Kidney tubule cell (primary cell): ENCODE measurements at places on chromosomes 6 and 20.
A peak's percentile ranks its signal among the peaks of the same experiment; 100 is the strongest.

GRCh38 chr20:18001131-18001921 lies 32.5 kb downstream of the MGME1 start:
- DNase-seq, result peak; percentile 69

DNA sequence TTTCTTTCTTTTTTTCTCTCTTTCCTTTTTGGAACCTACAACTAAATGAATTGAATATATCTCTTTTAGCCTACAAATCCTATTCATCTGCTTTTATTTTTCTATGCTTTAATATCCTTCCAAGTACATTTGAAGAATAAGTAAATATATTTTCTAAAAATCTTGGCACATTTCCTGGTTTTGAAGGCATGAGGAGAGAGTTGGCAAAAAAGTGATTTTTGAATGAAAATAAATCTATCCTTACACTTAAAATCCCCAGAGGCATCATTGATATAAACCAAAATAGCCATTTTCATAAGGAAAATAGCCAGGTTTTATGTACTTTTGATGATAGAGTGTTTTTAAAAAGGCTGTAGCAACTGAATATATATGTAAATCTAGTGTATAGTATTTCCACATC lies 69.0 kb downstream of the SAMD5 start:
- DNase-seq, result no peak

- DNase-seq, result no peak
Observed at GRCh38 chr6:107272246-107272645, 156.9 kb upstream of the BEND3 start.

GRCh38 chr6:22886650-22887581 lies 317.6 kb downstream of the HDGFL1 start:
- DNase-seq, result peak; percentile 91

DNA sequence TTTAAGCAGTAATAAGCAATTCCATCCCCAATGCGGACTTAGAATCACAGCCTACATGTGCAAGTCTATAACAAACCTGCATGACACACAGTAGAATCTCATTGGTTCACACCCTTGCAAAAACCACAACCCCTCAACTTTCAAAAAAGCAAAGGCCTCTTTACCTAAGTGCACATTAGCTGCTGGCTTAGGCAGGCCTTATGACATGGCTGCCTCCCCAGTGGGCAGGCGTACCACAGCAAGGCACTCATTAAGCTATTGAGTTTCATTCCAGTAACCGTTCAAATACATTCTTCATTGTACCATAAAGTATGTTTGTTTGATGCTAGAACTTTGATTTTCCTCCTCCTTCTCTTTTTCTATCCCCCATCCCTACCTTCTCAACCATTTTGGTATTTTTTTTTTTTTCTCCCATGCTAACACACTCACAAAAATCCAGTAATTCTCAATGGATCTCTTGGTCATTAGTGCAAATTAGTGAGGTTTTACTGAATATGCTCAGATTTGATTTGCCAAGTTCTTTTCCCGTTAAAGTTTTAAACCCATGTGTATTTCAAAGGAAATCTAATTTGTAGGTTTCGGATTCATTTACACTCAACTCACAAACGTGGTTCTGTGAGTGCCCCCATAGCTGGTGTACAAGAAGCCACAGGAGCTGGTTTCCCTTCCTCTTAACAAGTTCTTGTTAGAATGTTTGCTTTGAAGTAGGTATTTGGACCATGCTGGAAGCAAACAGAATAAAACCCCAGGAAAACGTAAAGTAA lies 460.4 kb upstream of the RUNX2 start:
- no peak for DNase-seq

GRCh38 chr6:54535568-54535967 lies 227.3 kb downstream of the TINAG start:
- no peak for DNase-seq

GRCh38 chr20:50048420-50049166 lies 64.4 kb downstream of the UBE2V1 start:
- peak; percentile 25 for DNase-seq

- DNase-seq, result no peak
Observed at GRCh38 chr6:169839029-169839481, 87.6 kb downstream of the ERMARD start.

- DNase-seq, result peak; percentile 50
Observed at GRCh38 chr6:37483917-37484785, 15.5 kb downstream of the CCDC167 start.

DNA sequence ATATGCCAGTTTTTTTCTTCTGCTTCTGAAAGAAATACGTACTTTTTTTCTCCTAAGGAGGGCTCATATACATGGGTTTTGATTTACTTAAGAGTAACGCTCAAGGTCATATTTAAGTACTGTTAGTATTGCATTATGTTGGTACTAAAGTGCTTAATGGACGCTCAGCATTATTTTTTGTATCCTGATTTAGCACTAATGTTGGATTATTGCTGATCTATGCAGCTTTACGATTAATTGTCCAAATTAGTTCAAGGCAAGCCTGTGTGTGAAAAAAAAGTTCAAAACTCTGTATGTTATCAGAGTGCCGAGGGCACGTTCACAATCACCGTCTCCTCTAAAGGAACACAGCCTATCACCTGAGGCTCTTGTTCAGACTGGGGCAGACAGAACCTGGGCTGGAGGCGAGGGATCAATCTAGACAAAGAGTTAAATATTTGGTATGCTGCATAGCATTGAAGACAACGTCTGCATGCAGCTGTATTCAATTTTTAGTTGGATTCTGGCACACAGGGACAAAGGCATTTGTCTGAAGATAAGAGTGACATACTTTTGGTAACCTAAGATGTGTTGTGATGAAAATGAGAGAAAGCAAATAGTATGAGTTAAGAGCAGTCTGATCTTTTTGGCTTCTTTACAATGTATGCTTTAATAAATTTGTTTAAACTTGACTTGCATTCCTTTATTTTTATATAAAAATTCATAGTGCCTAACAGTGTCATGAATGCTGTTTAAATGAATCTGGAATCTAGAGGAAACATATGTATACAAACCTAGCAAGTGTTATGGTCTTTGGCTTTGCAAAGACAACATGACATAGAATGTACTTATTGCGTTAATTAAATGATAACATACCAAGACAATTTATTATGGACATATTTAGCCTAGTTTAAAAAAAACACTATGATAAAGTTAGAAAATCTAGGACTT lies 341.2 kb downstream of the SAMD5 start:
- DNase-seq, result no peak

GRCh38 chr6:79180052-79180451 lies 54.4 kb downstream of the HMGN3 start:
- DNase-seq, result no peak

DNA sequence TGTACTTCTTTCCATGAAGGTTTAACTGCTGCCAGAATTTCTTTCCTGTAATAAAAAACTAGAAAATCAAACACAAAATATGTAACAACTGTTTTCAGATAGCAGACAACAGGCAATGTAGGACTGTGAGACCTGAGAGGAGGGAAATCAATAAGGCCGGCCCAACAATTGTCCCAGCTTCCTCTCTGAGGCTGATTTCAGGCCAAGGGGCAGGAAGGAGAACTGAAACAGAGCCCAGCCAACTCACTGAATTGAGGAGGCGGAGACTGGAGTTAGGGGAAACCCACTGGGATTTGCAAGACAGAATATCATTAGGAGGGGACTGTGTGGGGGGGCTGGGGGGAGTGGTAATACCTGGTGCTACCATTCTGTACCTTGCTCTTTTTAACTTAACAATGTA lies 42.2 kb downstream of the FLRT3 start:
- DNase-seq, result no peak

- DNase-seq, result no peak
Observed at GRCh38 chr6:48613231-48613949, 502.4 kb upstream of the PTCHD4 start.

- DNase-seq, result no peak
Observed at GRCh38 chr6:150759483-150759882, 106.0 kb upstream of the MTHFD1L start.

DNA sequence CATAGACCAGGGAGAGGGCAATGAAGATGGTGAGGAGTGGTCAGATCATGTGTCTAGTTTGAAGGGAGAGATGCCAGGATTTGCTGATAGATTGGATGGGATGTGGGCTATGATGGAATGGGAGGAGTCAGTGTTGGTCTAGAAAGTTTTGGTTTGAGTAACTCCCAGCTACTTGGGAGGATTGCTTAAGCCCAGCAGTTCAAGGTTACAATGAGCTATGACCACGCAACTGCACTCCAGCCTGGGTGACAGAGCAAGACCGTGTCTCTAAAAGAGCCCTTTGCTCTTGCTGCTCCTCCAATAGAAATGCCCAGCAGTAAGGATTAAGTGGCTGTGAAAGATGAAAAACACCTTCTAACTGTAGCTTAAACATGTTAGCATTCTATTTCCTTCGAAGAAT lies 18.2 kb upstream of the LAMP5 start:
- DNase-seq, result no peak
